NCI-H1105 (cell line): ENCODE measurements at places on chromosomes 12 and 14.

GRCh38 chr12:26748741-26749431 is 84.1 kb downstream of the ITPR2 start:
- no peak for DNase-seq

GRCh38 chr12:54273981-54274380 is 5.9 kb downstream of the CBX5 start:
- DNase-seq, result no peak

DNA sequence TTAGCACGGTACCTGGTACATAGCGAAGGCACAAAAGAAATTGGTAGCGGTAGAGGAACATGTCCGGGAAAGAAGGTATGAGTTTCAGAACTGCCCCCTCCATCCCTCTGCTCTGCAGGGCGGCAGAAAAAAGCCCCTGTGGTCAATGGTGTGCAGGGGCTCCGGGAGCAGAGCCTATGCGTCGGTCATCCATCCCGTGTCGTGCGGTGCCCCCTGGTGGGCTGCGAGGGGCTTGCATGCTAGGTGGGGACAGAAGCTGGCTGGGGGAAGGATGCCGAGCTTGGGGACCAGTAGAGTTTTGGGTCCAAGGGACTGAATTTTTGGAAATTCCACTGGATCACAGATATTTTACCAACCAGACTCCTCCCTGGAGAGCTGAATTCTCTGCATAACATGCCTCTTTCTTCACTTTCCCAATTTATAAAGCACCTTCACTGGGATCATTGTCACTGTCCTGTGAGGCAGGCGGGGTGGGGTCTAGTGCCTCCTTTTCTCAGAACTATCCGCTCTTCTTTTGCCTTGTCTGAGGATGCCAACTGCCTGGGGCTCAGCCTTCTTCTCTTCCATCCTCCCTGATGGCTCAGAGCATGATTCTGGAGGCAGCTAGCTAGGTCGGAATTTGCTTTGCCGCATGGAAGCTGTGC is 148.7 kb downstream of the SMOC1 start:
- peak; percentile 58 for DNase-seq

- no peak for DNase-seq
Measured at GRCh38 chr12:53425515-53426150, 2.0 kb downstream of the AMHR2 start.

DNA sequence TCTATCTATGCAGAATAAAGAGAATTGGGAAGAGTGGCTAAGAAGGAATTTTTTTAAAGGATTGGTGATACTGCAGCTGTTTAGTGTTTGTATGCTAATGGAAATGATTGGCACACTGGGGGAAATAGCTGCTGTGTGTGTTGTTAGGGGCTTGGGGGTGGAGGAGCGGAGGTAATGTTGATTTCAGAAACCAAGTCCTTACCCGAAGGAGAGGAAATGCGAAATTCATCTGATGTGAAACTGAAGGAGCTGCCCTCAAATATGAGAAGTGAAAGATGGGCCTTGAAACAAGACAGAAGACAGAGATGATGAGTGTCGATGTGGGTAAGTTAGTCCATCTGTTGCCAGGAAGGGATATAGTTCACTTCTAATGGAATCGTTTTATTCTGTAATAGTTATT is 21.2 kb upstream of the RNASE12 start:
- no peak for DNase-seq

DNA sequence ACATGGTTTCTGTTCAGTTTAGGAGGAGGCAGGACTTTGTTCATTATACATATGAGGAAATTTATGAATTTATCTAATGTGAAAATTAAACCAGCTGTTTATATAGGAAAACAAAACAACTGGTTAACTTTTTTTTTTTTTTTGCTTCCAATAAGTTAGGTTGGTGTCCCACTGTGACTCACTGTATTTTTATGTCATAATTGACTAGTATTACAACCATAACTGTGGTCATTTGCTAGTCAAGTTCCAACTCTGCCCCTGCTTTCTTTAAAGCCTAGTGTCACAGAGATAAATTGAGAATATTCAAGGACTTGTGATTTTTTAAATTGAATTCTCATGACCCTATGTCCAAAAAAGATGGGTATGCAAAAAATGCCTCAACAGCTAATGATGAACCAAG is 227.7 kb downstream of the BCAT1 start:
- DNase-seq, result no peak

GRCh38 chr12:68867606-68868005 is 59.6 kb downstream of the MDM2 start:
- DNase-seq, result no peak

DNA sequence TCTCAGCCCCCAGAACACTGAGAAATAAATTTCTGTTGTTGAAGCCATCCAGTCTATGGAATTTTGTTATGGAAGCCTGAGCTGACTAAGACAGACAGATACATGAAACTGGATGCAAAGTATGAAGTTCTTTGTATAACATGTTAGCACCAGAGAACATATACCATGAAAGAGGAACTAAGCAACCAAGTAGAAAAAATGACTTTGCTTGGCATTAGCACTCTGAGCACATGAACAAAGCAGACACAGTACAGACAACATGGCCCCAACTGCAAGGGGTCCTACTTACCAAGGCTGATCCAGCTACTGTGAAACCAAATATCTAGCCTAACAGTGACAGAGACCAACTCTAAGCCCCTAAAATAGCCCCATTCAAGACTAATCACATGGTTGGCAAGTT is 13.8 kb downstream of the EXOC5 start:
- no peak for DNase-seq

GRCh38 chr12:41992022-41992421 is 152.7 kb downstream of the GXYLT1 start:
- peak; percentile 16 for DNase-seq

DNA sequence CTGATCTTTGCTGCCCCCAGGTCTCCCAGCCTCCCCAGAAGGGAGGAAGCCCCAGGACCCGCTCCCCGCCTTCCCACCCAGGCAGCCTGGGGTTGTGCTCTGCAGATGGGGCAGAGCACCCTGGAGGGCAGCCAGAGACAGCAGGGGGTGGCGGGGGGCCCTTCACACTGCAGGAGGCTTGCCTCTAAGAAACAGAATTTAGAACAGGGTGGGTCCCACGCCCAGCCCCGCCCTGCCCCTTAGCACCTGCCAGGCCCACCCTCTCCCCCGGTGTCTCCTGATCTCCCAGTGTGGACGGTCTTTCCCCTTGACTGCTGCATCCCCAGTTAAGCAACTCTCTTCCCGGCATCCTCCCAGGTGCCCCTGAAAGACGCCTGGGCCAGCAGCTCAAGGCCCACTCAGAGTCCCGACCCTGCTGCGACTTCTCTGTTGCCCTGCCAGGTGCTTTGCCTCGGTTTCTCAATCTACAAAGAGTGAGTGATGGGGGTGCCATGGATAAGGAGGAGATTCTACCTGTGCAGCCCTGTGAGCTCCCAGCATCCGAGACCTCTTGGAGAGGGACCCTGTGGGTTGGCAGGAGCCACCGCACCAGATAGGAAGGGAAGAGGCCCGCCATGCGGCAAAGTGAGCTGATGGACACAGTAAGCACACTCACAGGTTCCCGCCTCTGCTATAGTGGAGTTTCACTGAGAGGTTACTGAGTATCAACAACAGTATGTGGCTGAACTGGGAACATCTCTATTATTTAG is 327.1 kb upstream of the FKBP4 start:
- DNase-seq, result no peak

DNA sequence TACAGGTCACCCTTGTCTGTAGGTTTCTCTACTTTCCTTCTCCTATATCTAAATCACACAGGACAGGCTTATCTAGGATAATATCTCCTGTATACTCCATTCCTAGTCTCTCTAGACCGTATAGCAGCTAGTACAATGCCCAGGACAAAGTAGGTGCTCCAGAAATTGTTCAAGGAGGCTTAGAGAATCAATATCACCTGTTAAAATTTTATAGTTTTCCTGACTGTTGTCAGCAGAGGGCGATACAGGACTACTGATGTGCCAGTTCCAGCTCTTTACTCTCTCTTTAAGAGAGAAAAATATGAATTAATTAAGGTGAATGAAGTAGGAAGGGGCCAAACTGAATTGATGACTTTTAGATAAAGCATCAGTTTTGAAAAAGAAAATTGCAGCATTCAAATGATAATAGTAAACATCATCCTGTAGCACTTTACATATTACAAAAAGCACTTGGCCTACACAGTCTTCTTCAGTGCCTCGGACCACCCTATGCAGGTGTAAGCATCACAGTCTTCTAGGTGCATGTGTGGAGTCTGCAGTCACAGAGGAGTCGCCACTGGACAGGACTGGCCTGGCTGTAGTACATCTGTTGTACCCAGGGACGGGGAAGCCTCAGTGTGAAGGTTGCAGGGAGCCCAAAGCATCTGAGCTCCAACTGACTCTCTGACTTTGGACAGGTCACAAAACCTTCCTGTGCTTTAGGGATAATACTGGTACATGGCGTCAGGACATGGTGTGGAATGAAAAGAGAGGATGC is 61.9 kb upstream of the MAX start:
- peak; percentile 37 for DNase-seq

DNA sequence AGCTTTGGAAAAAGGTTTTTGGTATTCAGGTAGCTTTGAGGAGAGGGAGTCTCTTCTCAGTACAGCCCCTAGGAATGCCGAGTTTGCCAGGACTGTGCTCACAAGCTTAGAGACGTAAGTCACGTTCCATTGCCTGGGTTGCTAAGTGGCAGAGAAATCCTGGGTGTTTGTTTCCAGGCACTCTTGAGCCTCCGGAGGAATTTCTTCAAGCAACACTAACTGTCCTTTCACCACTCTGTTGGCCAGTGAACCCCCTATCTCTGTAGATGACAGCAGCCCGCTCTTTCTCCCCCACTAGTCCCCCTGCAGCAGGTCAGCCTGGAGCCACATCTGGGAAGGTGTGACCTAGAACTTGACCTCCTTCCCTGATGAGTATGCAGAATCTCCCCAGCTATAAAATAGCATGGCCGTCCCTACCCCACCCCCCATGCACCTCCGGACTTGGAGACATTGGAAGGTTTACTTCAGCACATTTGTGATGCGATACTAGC is 162.7 kb downstream of the ZFP36L1 start:
- no peak for DNase-seq

DNA sequence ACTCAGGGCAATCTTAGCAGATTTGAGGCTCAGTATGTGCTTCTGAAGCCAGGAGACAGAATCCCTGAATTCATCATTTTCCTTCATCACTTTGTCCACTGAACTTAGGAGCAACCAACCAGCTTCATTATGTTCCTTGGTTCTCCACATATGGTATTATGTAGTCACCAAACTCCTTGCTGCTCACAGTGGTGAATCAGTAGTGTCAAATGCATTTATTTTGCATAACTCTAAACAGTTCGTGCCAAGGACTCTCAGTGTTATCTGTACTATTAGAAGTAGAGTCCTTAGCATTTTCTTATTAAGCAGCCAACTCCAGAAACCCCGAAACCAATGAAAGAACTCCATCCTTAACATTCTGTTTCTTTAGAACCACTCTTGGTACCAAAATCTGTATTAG is 466.9 kb upstream of the RGS6 start:
- no peak for DNase-seq

DNA sequence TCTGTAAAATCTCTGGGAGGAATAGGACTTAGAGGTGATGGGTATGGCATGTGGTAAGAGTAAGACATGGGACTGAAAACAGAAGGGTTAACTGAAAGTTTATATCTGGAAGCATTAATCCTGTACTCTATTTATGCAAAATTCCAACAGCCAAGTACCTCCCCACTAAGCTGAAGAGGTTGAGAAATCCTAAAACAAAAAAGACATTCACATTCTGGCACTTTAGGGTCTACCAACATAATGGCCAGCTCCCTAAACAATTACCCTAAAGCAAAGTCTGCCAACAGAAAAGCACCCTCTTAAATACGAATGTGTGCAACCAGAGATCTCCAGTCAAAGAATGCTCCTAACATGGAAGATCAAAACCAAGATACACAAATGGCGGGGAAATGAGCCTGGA is 87.4 kb downstream of the GTF2A1 start:
- DNase-seq, result no peak

- no peak for DNase-seq
Measured at GRCh38 chr12:93773122-93773871, 96.1 kb downstream of the CRADD start.

- no peak for DNase-seq
Measured at GRCh38 chr12:126747530-126748149, 1519.3 kb upstream of the TMEM132C start.

- DNase-seq, result no peak
Measured at GRCh38 chr14:95758331-95758730, 44.4 kb upstream of the TCL1A start.

GRCh38 chr12:83818881-83819280 is 1093.7 kb downstream of the SLC6A15 start:
- no peak for DNase-seq

GRCh38 chr12:69024413-69024812 is 91.4 kb upstream of the CPM start:
- DNase-seq, result no peak

GRCh38 chr12:115998794-115999478 is 278.6 kb downstream of the MED13L start:
- DNase-seq, result no peak

GRCh38 chr12:109329686-109330085 is 18.0 kb upstream of the MYO1H start:
- peak; percentile 57 for DNase-seq

DNA sequence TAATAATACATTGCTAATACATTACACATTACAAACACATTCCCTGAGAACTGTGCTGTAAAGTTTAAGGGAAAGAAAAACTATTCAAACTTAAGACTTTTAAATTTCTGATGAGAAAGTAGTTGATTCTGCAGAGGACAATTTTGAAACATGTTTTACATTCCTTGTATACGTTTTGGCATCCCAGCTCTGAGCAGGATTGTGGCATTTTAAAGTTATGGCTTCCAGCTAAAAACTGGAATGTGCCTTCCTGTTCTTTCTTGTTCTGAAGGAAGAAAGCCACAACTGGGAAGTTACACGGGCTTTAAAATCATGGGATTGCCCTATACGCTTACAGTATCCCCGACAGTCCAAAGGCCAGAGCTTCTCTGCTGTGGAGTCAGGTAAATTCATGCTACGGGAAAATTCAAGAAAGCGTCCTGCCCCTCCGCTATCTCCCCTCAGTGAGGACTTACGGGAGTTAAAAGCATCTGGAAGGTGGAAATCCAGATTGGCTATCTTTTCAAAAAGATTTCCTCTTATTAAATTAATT is 10.8 kb upstream of the KLHL42 start:
- DNase-seq, result no peak

- no peak for DNase-seq
Measured at GRCh38 chr12:130081117-130081805, 81.0 kb upstream of the FZD10 start.

GRCh38 chr12:79444089-79444488 is 246.7 kb downstream of the PAWR start:
- DNase-seq, result no peak
